ENCODE measurements at places on chromosomes 4 and X. TPM values are rescaled to one million over a fixed set of nuclear protein-coding genes. Genes with fewer than 3 reads are reported as not detected.

Gene MAGEE2
- not detected for total RNA-seq

Gene MAGEA11
- not detected for total RNA-seq

Gene AREG
- 0.18 TPM for total RNA-seq

Gene NLGN4X
- total RNA-seq = not detected

Gene MAGED4
- total RNA-seq = 9.9 TPM

Gene IQCM
- total RNA-seq = not detected

Gene SLC10A4
- total RNA-seq = not detected

Gene IRS4
- total RNA-seq = not detected

Gene BOD1L1
- 26.9 TPM for total RNA-seq

Gene PRRG1
- total RNA-seq = 16.1 TPM

Gene ADGRL3
- 2.5 TPM for total RNA-seq

Gene TMEM150C
- 0.36 TPM for total RNA-seq

Gene STIM2
- total RNA-seq = 24.2 TPM

Gene ARHGAP36
- total RNA-seq = not detected

Gene PF4V1
- total RNA-seq = not detected

Gene COL4A6
- total RNA-seq = 0.28 TPM

Gene PIN4
- 2.2 TPM for total RNA-seq

Gene FAM184B
- total RNA-seq = 0.18 TPM

Gene KIF4A
- total RNA-seq = 19.0 TPM

Gene TRPC5OS
- total RNA-seq = not detected

Gene GSTCD
- 20.3 TPM for total RNA-seq

Gene SMIM10
- 3.6 TPM for total RNA-seq

Gene CLCN5
- 5.9 TPM for total RNA-seq

Gene FRAS1
- under 0.01 TPM for total RNA-seq

Gene DUSP21
- not detected for total RNA-seq

Gene HERC5
- under 0.01 TPM for total RNA-seq

Gene RTL3
- 1.1 TPM for total RNA-seq

Gene IBSP
- total RNA-seq = not detected

Gene GPR119
- not detected for total RNA-seq

Gene SMIM31
- total RNA-seq = not detected

Gene SLC7A11
- 24.7 TPM for total RNA-seq

Gene STK26
- total RNA-seq = 0.28 TPM

Gene LEF1
- 0.56 TPM for total RNA-seq

Gene POLN
- 0.72 TPM for total RNA-seq

Gene SORBS2
- under 0.01 TPM for total RNA-seq

Gene SLC10A6
- total RNA-seq = not detected

Gene AFF1
- 10.8 TPM for total RNA-seq
